ENCODE measurements at places on chromosomes 11 and 22. TPM values are rescaled to one million over a fixed set of nuclear protein-coding genes. Genes with fewer than 3 reads are reported as not detected.

- no peak for DNase-seq
- H3K36me3 ChIP-seq: no peaks in the 10 kb centered on the region
- H3K4me3 ChIP-seq: no peak overlapping the region
- no peaks in the 10 kb centered on the region for H3K4me1 ChIP-seq
- no peaks in the 10 kb centered on the region for H3K27me3 ChIP-seq
Measured at GRCh38 chr11:42960521-42961088, 351.2 kb upstream of the API5 start.

GRCh38 chr11:129260750-129261149, 68.6 kb upstream of the ARHGAP32 start:
- H3K4me1 ChIP-seq: peaks cover 2% of the 10 kb centered on the region
- peaks cover 13% of the 10 kb centered on the region for H3K27me3 ChIP-seq
- DNase-seq: no peak

DNA sequence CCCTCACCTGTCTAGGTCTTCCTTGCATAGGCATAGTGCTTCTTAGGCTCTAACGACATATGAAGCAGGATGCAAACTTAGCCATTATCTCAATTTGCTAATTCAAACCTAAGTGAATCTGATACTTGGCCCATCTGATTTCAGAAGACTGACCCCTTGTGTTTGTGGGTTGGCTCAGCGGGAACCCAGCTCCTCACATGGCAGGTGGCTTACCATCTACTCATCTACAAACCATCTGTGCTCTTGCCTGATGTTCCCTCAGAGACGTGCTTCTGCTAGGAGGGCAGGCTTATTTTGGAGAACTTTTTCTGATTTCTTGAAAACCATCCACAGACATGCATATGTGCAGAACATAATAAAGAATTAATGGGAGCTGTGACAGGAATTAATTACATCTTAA, 15.2 kb downstream of the ELMOD1 start:
- H3K27me3 ChIP-seq: peaks cover 69% of the 10 kb centered on the region
- no peak for DNase-seq
- no peak overlapping the region for H3K4me3 ChIP-seq
- H3K4me1 ChIP-seq: peaks cover 2% of the 10 kb centered on the region
- peaks cover 6% of the 10 kb centered on the region for H3K36me3 ChIP-seq

- DNase-seq: no peak
- peaks cover 47% of the 10 kb centered on the region for H3K27me3 ChIP-seq
- H3K4me1 ChIP-seq: no peaks in the 10 kb centered on the region
- H3K36me3 ChIP-seq: no peaks in the 10 kb centered on the region
- no peak overlapping the region for H3K27ac ChIP-seq
Measured at GRCh38 chr11:36719358-36720107, 121.5 kb upstream of the RAG2 start.

GRCh38 chr11:8242499-8243280, 21.0 kb downstream of the LMO1 start:
- no peak overlapping the region for H3K4me3 ChIP-seq
- peaks cover 4% of the 10 kb centered on the region for H3K36me3 ChIP-seq
- no peak overlapping the region for H3K27ac ChIP-seq
- peaks cover 56% of the 10 kb centered on the region for H3K27me3 ChIP-seq

The NRGN gene
- 20.8 TPM for total RNA-seq

The SCUBE2 gene
- not detected for total RNA-seq
